ENCODE measurements at places on chromosomes 7 and 10.

GRCh38 chr7:106075937-106076336 lies 36.2 kb downstream of the SYPL1 start:
- no peak for DNase-seq

GRCh38 chr10:122544493-122544892 lies 16.1 kb upstream of the DMBT1 start:
- DNase-seq = no peak

DNA sequence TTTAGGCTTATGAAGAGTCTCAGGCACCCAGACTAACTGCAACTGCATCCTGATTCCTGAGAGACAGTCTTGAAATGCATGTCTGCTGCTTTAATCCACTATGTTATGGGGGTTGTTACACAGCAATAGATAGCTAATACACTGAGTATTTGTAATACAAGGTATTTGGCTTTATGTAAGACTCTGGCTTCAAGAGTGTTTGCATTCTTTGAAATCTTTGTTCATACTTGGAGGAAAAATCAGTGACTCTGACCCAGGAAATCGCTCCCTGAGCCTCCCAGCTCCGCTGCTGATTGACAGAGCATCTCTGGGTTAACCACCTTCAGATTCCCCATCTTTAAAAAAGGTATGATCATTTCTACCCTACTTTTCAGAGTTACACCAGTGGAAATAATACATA lies 133.9 kb downstream of the MTPAP start:
- no peak for DNase-seq

- DNase-seq = no peak
Observed at GRCh38 chr7:45359776-45360175, 202.2 kb downstream of the RAMP3 start.

DNA sequence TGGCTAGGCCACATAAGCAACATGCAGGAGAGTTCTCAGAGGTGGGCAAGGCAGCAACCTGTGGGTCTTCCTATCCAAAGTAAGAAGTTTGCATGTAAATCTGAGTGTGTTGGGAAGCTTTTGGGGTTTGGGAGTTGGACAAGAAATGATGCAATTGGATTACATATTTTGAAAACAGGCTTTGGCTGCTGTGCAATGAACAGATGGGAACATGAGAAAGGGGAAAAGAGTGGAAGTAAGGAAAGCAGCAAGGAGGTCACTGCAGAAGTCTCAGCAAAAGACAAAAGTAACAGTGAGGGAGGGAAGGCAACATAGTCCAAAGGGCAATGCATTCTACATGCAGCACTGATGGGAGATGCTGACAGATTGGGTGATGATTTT lies 61.1 kb upstream of the C10orf90 start:
- peak; percentile 25 for DNase-seq

- DNase-seq = no peak
Observed at GRCh38 chr7:130395421-130395820, 15.1 kb downstream of the CPA1 start.

GRCh38 chr10:74871595-74872382 lies 45.4 kb downstream of the KAT6B start:
- DNase-seq = no peak

- DNase-seq = no peak
Observed at GRCh38 chr7:4181446-4181845, 500.6 kb upstream of the FOXK1 start.

DNA sequence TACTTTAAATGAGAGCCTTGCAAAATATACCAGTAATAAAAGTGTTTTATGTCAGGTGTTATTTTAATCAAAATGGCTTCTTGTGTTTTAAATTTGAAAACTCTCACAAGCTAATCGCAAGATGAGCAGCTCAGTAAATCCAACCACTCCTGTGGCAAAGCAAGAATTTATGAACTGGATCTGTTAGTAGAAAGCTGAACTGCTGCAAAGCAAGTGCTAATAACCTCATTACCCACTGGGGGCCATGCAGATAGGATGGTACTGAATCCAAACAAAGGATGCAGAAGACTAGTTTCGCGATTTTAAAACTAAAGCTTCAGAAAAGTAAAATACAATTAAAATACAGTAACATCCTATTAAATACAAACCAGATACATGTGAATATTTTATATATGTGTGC lies 468.0 kb downstream of the PARD3 start:
- DNase-seq = no peak

DNA sequence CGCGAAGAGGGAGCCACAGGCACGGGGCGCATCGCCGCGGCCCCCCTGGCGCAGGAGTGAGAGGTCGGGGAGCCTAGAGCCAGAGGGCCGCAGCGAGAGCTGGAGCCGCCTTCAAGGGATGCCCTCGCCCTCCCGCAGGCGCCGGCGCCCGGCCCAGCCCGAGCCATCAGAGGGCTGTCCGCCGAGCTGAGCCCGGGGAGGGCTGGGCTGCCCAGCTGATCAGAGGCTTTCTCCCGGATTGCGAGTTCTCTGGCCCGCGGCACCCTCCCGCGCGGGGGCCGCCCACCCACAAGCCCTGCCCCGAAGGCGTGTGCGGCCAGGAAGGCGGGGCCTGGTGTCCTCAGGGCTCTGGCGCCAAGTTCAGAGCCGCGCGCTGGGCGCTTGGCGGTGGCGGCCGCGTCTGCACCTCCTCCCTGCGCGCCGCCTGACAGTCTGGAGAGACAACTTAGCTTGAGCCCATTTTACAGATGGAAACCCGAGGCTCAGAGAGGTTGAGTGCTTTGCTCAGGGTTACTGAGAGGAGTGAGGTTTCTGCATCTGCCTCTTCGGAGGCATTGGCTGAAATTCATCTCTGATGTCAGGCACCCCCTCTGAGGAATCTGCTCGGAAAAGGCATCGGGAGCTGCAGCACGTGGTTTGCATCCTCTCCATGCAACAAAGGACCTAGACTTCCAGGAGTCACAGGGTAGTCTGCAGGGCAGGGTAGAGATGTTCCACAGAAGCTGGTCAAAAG lies 3.8 kb upstream of the ANTXRL start:
- DNase-seq = peak; percentile 90

GRCh38 chr10:986881-987619 lies 1.2 kb upstream of the GTPBP4 start:
- peak; percentile 81 for DNase-seq

- DNase-seq = peak; percentile 66
Observed at GRCh38 chr7:113015034-113015645, 71.5 kb downstream of the GPR85 start.

DNA sequence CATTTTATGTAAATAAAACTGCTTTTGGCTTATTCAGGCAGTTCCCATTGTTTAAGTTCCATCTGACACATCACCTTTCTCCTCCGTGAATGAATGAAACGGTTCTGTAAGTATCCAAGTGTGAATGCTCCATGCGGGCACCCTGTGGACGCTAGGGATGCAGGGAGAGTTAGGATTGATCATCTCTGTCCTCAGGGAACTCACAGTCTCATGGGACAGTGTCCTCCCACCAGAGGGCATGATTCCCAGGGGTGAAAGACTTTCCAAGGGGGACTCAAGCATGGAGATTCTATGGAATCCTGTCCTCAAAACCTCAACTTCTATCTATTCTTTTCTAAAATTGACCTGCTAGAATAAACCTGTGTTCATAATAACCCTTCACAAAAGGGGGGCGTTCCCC lies 98.8 kb downstream of the HECW1 start:
- peak; percentile 10 for DNase-seq

GRCh38 chr7:29811586-29811985 lies 5.3 kb downstream of the WIPF3 start:
- DNase-seq = no peak

Data from GM23248 (cell line).